ENCODE measurements at places on chromosomes 1 and 21.
A peak's percentile ranks its signal among the peaks of the same experiment; 100 is the strongest.

DNA sequence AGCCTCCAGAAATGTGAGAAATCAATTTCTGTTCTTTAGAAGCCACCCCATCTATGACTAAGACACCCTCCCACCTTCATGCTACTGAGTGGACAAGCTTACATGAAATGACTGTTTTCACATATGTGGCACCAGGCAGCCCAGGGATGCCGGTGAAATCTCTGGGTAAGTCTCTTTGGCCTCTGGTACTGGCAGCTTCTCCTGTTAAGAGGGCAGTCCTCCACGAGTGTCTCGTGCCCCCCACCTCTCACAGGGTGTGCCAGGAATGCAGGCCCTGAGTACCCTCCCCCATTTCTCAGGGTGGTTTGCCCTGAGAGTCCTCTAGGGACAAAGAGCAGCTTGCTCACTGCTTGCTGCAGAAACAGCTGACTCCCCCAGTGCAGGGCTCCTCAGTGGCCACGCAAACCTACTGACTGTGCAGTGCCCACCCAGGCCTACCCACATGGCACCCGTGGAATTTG lies 3.2 kb upstream of the PRXL2B start:
- DNase-seq: no peak

DNA sequence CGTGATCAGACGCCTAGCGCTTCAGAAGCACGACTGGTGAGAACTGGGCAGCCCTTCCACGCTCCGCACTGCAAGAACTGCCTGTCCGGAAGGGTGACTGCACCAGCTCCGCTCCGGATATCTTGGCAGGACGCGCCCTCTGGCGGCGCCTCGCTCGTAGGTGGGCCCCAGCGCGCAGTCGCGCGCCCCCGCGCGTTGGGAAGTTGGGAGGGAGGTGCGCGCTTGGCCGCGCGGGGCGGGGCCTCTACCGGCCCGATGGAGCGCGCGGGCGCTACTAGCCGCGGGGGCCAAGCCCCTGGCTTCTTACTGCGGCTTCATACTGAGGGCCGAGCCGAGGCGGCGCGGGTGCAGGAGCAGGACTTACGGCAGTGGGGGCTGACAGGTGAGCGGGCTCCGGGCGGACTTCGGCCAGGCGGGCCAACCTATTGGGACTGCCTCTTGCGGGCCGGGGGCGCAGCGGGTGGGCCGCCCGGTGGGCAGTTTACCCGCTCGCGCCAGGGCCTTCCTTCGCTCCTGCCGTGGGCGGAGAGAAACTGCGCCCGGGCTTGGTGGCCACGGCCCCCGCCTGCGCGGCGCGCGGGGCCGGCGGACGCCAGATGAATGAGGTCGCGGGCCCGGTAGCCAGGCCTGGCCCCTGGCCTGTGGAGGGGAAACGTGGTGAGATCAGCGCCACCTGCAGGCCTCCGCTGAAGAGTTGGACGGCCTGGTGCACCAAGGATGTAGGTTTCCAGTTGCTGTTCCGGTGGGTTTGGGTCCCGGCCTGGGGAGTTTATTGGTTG lies at the start of gene CHD1L:
CHD1L (plus strand) TSS at position 236 of the 779 bp plus-strand sequence; CDS start at position 256, 20 bp downstream.
- peak; percentile 90 for DNase-seq

- peak; percentile 55 for DNase-seq
Observed at GRCh38 chr1:234478152-234478480, 863 bp downstream of the TARBP1 start.

DNA sequence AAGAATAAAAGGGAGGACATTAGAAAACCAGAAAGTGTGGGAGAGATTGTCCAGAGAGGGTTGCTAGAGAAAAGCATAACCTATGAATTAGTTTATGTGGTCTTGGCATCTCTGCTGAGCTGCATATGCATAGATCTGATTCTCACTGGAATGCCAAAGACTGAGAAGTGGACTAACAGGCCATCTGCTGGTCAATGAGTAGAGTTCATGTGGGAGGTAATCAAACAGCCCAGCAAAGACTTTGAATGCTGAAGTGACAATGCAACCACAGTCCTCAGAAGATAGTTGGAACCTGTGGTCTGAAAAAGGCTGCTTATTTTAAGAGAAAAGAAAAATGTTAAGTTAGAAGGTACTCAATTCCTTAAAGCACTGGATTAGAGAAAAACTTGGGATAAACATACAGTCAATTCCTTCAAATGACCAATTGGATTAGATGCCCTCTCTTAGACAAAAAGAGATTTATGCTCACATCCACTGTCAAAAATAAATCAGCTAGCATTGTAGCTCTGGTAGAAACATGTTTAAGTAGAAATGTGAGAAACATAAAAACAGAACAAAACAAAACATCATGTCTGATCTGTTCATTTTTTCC lies 382.8 kb downstream of the AMY1C start:
- DNase-seq: no peak

GRCh38 chr1:2155788-2156187 lies 38.8 kb downstream of the FAAP20 start:
- no peak for DNase-seq

- DNase-seq: no peak
Observed at GRCh38 chr1:67677930-67678329, 7.1 kb upstream of the GADD45A start.

GRCh38 chr1:64073705-64074104 lies 129.7 kb upstream of the UBE2U start:
- no peak for DNase-seq
